ENCODE measurements at places on chromosomes 16 and 17. TPM values are rescaled to one million over a fixed set of nuclear protein-coding genes. Genes with fewer than 3 reads are reported as not detected.

DNA sequence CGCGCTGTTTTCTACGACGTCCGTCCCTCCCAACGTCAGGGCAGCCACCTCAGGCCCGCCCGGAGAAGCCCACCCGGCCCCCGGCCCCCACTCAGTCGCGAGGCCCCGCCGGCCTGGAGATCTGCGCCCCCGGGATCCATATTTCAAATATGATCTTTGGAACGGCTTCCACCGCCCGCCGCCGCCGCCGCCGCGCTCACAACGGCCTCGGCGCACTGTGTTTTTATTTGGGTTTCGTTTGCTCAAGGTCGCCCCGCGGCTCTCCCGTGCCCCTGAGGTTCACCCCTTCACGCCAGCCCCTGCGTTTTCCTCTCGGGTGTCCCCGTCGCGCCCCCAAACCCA is 4.2 kb upstream of the CBX4 start:
- DNase-seq: no peak

GRCh38 chr16:20791923-20792612 is 14.2 kb downstream of the ERI2 start:
- peak; percentile 6 for DNase-seq

DNA sequence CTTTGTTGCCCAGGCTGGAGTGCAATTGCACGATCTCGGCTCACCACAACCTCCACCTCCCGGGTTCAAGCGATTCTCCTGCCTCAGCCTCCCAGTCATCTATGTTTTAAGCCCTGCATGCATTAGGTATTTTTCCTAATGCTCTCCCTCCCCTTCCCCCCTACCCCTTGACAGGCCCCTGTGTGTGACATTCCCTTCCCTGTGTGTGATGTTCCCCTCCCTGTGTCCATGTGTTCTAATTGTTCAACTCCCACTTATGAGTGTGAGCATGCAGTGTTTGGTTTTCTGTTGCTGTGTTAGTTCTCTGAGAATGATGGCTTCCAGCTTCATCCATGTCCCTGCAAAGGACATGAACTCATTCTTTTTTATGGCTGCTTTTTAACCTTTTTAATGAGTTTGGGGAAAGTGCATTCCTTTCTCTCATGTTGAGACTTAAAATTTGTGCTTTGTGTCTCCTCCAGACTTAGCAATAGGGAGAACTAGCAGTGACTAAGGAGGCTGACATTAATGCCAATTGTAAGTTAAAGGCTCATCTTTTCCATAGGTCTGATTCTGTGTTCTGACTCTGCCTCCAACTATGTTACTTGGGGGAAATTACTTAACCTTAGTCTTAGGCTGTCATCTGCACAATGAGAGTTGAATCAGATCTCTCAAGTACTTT is 17.7 kb upstream of the PHAF1 start:
- DNase-seq: peak; percentile 86

PRKCB gene
- not detected for total RNA-seq

- DNase-seq: no peak
Measured at GRCh38 chr16:79849119-79849518, 248.6 kb upstream of the MAF start.

- DNase-seq: no peak
Measured at GRCh38 chr17:10807704-10808128, 3.8 kb upstream of the TMEM238L start.

All from IMR-90 (cell line).